ENCODE measurements at places on chromosomes 16 and 17.
A peak's percentile ranks its signal among the peaks of the same experiment; 100 is the strongest.

GRCh38 chr16:84540194-84540593 is 35.7 kb upstream of the MEAK7 start:
- DNase-seq = no peak

DNA sequence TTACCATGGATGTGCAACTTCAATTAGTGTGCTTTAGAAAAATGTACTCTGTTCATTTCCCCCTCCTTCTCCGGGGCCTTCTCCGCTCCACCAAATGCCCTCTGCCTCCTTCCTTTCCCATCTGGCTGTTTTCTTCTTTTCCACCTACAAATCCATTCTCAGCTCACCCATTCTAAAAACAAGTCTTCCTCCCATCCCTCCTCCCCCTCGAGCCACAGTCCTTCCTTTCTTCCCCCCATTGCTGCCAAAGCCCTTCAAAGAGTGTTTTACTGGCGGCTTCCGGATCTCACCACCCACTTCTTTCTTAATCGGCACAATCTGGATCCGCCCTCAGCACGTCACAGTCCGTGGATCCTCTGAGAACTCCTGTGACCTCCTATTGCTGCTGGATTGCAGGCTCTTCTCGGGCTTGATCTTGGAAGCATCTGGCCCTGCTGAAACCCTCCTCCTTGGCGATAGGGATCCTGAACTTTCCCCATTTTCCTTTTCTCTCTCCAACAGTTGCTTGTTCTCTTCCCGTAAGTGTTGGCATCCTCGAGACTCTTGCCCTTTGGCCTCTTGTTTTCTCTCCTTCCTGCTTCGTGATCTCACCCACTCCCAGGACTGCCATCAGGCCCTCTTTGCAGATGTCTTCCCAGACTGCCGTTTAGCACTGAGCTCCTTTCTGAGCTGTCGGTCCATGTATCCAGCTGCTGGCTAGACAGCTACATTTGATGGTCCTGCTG is 36.0 kb upstream of the FBXO47 start:
- DNase-seq = peak; percentile 90

- no peak for DNase-seq
Measured at GRCh38 chr17:6543079-6544010, 13.0 kb downstream of the PITPNM3 start.

- DNase-seq = no peak
Measured at GRCh38 chr17:56929362-56929969, 15.6 kb upstream of the TRIM25 start.

DNA sequence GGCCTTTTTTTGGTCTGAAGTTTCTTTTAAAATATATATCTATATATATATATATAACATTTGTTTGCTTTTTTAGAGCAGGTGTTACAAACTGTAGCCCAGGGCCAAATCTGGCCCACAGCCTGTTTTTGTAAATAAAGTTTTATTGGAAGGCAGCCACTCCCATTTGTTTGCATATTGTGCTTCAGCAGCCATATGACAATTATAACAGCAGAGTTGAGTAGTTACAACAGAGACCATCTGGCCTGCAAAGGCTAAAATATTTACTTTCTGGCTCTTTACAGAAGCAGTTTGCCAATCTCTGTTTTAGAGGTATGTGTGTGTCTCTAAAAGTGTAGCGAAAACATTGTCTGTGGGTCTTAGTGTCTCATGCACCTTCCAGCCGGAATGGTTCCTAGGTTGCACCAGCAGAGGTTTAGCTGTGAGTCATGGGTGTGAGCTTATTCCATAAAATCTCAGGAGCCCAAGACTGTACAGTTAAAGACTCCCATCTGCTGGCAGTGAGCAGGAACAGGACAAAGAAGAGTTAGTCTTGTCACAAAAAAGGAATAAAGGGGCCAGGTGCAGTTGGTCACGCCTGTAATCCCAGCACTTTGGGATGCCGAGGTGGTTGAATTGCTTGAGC is 23.8 kb downstream of the LCMT1 start:
- DNase-seq = no peak

- DNase-seq = no peak
Measured at GRCh38 chr16:47847220-47847970, 308.4 kb downstream of the ABCC12 start.

- DNase-seq = no peak
Measured at GRCh38 chr16:8575399-8575798, 14.9 kb downstream of the TMEM114 start.

DNA sequence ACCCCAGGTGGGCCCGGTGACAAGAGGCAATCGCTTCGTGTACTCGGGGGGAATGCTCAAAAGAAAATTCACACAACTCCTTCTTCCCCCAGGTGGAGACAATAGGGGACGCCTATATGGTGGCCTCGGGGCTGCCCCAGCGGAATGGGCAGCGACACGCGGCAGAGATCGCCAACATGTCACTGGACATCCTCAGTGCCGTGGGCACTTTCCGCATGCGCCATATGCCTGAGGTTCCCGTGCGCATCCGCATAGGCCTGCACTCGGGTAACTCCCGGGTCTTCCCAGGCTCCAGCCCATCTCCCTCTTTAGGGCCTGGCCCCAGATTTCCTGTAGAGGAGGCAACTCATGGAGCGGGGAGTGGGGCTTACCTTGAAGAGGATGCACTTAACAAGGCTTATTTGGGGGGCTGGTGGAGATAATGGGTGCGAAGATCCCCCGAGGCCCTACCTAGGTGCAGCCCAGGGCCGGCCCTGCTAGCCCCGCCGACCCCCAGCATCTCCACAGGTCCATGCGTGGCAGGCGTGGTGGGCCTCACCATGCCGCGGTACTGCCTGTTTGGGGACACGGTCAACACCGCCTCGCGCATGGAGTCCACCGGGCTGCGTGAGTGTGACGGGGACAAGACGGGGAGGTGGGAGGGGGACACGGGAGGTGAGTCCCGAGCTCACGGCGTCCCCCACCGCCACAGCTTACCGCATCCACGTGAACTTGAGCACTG is 13.0 kb downstream of the GUCY2D start:
- DNase-seq = no peak

DNA sequence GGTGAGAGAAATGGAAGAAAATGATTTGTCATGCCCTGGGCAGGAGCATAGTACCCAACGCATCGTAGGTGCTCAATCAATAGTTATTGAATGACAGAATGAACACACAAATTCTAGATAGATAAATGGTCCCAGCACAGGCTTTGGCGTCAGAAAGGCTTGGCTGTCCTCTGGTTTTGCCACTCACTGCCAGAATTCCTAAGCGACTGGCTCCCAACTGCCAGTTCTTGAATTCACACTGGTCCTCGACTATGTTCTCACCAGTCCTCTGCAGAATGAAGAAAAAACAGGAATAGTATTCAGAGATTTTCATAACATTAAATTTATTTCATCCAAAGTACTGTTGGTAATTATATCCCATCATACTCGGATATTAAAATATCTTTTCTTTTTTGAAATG is 163.1 kb upstream of the NOL11 start:
- no peak for DNase-seq

- no peak for DNase-seq
Measured at GRCh38 chr17:63601439-63602371, 1.0 kb downstream of the TACO1 start.

DNA sequence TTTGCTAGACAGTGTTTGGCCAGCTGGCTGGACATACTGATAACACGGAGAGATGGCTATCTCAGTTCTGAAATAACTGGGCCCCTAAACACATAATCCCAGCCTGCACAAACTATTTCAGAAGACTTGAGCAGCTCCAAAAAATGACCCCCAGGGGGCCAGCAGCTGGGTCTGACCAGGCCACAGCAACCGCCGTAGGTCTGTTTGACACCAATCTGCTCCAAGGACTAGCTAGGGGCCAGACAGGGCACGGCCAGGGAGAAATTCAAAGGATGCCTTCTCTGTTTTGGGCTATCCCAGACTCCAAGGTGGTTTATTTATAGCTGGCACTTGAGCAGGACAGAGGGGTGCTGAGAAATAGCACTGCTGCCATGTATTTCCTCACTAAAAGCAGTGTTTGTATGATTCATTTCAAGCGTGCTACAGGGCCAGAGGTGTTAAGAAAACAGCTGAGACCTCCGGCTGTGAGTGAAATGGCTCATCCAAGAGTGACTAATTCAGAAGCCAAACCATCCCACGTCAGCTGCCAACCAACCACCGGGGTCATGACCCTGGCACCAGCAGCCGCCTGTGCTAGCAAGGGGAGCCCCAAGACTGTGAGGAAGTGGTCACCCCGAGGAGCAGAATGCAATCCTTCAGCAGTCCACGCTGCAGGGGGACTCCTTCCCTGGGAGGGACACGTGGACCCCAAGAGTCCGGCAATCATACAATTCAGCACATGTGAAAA is 5.7 kb downstream of the GGA2 start:
- DNase-seq = peak; percentile 63

GRCh38 chr17:56284482-56284881 is 131.2 kb downstream of the ANKFN1 start:
- DNase-seq = no peak

GRCh38 chr17:76163919-76164318 is 22.9 kb upstream of the FOXJ1 start:
- no peak for DNase-seq

DNA sequence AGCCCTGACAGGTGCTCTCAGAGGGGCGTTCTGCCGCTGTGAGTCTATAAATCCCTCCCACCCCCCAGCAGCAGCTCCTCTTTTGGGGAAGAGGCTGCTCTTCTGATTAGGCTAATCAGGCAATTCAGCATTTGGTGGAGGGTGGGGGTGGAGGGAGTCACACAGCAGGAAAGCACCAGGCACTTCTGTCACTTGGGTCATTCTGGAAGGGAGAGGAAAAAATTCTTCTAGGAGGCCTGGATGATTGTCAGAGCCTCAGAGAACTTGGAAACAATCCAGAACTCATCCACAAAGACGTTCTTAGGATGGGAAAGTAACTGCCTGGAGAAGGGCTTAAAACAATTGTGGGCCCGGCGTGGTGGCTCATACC is 7.3 kb upstream of the SSTR2 start:
- no peak for DNase-seq

- DNase-seq = no peak
Measured at GRCh38 chr16:65244787-65245186, 122.9 kb upstream of the CDH11 start.

GRCh38 chr17:82864713-82865248 is 25.0 kb upstream of the ZNF750 start:
- DNase-seq = no peak

DNA sequence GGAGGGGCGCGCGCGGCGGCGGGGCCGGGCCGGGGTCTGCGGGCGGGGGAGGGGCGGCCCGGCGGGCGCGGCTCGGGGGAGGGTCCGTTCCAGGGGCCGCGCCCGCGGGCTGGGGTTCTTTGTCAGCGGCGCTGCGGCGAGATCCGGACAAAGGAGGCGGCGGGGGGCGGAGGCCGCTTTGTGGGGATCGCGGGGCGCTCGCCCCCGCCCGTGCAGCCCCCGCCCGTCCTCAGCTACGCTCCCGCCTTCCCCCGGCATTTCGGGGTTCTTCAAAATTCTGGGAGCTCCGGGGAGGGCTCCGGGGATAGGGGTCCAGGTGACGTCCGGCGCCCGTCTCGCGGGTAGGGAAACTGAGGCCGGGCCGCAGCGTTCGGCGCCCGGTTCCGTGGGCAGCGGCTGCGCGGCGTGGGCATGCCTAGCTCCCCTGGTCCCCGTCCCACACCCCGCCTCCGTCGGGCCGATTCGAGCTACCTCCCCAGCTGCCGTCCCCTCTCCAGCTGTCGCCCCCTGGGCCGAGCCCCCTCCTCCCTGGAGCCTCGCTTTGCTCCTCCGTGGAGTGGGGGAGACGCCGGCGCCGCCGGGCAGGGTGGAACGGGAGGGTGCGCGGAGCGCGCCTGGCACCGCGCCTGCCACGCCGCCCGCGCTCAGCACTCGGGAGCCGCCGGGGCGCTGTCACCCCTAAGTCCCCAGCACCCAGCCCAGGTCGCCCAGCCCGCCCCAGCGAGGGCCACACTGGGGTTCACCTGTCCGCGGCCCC is 546 bp downstream of the SNN start:
- peak; percentile 55 for DNase-seq

- DNase-seq = peak; percentile 75
Measured at GRCh38 chr17:83199500-83200201, 120.2 kb downstream of the METRNL start.

GRCh38 chr16:19595043-19595767 is 39.7 kb downstream of the VPS35L start:
- DNase-seq = peak; percentile 48

GRCh38 chr16:27214084-27214961 is 11.0 kb downstream of the KDM8 start:
- peak; percentile 5 for DNase-seq

DNA sequence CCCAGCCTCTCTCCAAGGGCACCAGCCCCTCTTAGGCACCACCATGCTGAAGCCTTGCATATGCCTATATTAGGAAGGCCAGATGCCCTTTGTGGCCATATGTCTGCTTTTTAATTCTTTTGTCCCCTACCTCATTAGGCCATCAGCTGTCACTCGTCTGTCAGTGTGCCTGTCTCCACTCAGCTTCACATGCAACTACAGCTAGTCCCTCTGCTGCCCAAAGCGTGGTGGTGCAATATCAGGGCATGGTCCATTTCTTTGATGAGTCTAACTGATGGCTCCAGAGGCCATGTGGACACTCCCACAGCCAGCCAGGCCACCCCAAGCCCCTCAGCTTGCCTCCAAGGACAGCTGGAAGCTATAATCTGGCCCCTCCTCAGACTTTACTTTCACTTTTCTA is 36.3 kb downstream of the MYO18A start:
- peak; percentile 44 for DNase-seq

DNA sequence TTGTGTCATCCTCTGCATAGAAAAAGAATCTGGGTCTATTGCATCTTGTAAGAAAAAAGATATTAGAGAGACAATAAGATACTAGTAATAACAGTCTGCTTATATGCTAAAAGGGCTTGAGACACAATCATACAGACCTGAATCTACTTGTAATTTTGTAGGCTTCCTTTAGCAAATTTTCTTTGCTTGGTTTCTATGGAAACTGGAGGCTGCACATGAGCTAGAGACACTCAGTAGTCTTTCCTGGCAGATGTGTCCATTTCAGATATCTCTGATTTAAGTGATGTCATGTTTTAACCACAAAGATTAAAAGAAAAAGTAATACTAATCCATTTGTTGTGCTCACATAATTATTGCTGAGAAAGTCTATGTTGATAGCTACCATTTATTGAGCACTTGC is 123.9 kb upstream of the GNAO1 start:
- DNase-seq = no peak

GRCh38 chr16:17295948-17296347 is 174.8 kb downstream of the XYLT1 start:
- DNase-seq = no peak

DNA sequence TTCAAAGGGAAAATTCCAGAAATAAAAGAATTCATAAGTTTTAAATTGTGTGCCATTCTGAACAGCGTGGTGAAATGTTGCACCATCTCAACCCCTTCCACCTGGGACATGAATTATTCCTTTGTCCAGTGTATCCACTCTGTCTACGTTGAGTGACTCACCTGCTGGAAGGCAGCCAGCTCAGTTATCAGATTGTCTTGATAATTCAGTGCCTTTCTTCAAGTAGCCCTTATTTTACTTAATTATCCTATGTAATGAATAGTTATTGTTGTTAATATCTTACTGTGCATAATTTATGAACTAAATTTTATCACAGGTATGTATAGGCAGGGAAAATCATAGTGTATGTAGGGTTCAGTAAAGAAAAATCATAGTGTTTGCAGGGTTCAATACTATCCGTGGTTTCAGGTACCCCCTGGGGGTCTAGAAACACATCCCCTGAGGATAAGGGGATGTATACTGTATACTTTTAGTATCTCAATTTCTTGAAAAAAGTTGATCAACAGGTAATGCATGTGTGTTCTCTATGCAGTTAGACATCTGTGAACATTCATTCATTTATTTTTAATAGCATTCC is 7.7 kb upstream of the PCTP start:
- no peak for DNase-seq

- DNase-seq = no peak
Measured at GRCh38 chr17:80879723-80880647, 111.7 kb upstream of the CHMP6 start.

- no peak for DNase-seq
Measured at GRCh38 chr17:44801880-44802279, 28.2 kb downstream of the GJC1 start.

- DNase-seq = no peak
Measured at GRCh38 chr17:8935191-8935590, 30.3 kb downstream of the PIK3R5 start.
